ENCODE measurements at places on chromosomes 1 and 21. TPM values are rescaled to one million over a fixed set of nuclear protein-coding genes. Genes with fewer than 3 reads are reported as not detected.

- no peak for ATAC-seq
Measured at GRCh38 chr1:239672256-239672655, 285.9 kb downstream of the CHRM3 start.

DNA sequence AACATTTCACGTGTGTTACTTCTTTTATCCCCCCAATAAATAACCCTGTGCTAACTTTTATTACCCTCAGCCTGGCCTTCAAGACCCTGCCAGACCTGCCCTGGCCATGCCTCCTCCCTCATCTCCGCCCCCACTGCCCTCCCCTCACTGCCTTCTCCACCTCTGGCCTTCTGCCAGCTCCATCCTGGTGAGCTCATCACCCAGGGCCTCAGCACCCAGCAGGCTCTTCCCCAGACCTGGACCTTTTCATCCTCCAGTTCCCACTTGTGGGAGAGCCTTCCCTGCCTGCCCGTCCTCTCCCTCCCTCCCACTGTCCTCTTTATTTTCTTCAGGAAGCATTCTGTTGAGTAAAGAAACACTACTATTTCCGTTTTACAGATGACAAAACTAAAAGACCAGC, 72.0 kb downstream of the SLC66A1 start:
- ATAC-seq, result peak; percentile 75

GRCh38 chr1:54843449-54843848, 42.3 kb upstream of the TTC22 start:
- no peak for ATAC-seq

DNA sequence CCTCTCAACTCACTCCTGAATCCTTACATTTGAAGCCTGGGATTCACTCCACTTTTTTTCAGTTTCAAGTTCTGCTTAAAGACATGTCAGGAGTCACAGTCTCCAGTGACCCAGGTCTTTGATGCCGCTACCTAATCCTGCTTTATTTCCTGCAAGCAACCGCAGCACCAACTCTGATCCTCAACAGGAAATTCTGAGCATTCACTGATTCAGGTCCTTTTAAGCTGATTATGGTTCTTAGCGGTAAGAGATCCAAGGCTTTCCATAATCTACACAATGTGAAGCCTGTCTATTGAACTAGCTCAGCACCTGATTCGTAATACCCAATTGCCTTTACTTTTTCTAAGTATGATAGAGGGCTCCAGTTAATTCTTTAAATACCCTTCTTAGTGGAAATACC, 43.7 kb upstream of the PIGC start:
- no peak for ATAC-seq

- peak; percentile 36 for ATAC-seq
Measured at GRCh38 chr1:16375521-16376340, 8.7 kb downstream of the SZRD1 start.

- no peak for ATAC-seq
Measured at GRCh38 chr1:233227930-233228465, 67.5 kb downstream of the PCNX2 start.

Gene MYOG
- 0.17 TPM for total RNA-seq

Gene NOTCH2NLA
- total RNA-seq, result 7.7 TPM

All from motor neuron (in vitro differentiated cells).